Activated T-helper 1 cell treated with anti-CD3 and anti-CD28 coated beads, Interleukin-2, amount 50 U/mL, for 16 hours (primary cell): ENCODE measurements at places on chromosomes 4 and X.

GRCh38 chrX:43707812-43708548 is 51.9 kb downstream of the MAOA start:
- no peak for DNase-seq

GRCh38 chrX:75067931-75068330 is 88.2 kb downstream of the ABCB7 start:
- DNase-seq = no peak

- no peak for DNase-seq
Measured at GRCh38 chr4:82017680-82018079, 356.1 kb downstream of the HNRNPD start.

DNA sequence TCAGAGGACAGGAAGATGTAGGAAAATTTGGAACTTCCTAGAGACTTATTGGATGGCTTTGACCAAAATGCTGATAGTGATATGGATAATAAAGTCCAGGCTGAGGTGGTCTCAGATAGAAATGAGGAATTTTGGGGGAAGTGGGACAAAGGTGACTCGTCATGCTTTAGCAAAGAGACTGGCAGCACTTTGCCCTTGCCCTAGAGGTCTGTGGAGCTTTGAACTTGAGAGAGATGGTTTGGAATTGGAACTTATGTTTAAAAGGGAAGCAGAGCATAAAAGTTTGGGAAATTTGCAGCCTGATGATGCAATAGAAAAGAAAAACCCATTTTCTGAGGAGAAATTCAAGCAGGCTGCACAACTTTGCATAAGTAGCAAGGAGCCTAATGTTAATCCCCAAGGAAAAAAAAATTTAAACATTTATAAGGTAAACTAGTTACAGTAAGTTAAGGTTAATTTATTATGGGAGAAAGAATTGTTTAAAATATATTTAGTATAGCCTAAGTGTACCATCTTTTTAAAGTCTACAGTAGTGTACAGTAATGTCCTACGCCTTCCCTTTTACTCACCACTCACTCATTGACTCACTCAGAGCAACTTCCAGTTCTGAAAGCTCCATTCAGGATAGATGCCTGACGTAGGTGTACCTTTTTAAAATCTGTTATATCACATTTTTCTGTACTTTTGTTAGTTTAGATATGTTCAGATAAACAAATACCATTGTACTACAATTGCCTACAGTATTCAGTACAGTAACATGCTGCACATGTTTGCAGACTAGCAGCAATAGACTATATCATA is 101.2 kb downstream of the FAM13A start:
- DNase-seq = no peak

- DNase-seq = peak; percentile 16
Measured at GRCh38 chrX:16436348-16437188, 213.4 kb upstream of the S100G start.
